ENCODE measurements at places on chromosomes 3 and 15. TPM values are rescaled to one million over a fixed set of nuclear protein-coding genes. Genes with fewer than 3 reads are reported as not detected.

DNA sequence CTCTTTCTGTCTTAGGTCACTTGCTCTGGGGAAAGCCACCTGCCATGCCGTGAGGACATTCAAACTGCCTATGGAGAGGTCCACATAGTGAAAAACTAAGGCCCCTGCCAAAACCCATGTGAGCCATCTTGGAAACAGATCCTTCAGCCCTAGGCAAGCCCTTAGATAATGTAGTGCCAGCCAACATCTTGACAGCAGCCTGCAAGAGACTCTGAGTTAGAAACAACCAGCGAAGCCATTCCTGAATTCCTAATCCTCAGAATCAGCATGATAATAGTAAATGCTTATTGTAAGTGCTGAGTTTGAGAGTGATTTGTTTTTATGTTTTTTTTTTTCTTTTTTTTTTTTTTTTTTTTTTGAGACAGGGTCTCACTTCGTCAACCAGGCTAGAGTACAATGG is 40.6 kb downstream of the LEO1 start:
- no peak for DNase-seq

GRCh38 chr15:62360332-62361097 is 195.4 kb upstream of the C2CD4B start:
- no peak for DNase-seq

- DNase-seq: no peak
These were observed 9.4 kb upstream of the COPG1 start for GRCh38 chr3:129239991-129240390.

DNA sequence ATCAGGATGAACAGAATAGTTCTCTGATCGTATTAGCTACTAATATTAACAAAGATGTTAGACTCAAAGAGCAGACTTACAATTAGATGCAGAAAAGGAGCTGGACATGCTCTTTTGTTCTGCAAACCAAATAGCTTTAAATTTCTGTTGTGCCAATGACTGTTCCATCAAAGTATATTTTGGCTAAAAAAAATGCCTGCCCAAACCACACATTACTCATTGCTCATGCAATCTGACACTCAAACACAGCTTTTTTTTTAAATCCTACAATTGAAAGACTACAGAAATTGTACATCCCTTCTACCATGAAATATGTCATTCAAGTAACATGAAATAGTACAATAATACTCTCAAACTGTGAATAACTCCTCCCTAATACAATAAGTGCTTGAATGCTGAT is 48.6 kb downstream of the SHOX2 start:
- DNase-seq: no peak

GRCh38 chr15:95377258-95377852 is 953.1 kb upstream of the NR2F2 start:
- DNase-seq: no peak

PAQR5 gene
- polyA plus RNA-seq: not detected

DNA sequence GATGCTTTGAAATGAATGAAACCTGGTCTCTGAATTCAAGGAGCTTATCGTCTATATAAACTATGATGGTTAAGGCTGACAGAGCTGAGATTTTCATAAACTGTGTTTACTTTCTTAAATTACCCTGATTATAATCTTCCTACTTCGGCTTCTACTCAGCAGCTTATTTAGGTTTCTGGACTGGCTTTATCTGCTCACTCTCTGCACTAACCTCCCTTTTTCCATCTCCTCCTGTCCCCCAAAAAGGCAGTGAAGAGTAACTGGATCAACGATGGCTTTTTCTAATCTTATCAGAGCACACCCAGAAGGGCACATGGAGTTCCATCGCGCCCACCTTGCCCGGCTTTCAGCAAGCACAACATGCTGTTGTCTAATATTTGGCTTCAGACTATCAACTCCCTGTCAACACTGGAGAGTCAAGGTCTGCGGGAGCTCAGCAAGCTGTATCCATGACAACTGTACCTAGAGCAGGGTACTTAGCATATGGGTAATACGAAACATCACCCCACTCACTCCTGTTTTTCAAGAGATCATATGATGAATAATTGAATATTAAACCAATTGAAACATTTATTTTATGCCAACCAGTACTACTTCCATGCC is 417.3 kb downstream of the GABRB3 start:
- DNase-seq: no peak

VWA5B2 gene
- polyA plus RNA-seq: not detected

DNA sequence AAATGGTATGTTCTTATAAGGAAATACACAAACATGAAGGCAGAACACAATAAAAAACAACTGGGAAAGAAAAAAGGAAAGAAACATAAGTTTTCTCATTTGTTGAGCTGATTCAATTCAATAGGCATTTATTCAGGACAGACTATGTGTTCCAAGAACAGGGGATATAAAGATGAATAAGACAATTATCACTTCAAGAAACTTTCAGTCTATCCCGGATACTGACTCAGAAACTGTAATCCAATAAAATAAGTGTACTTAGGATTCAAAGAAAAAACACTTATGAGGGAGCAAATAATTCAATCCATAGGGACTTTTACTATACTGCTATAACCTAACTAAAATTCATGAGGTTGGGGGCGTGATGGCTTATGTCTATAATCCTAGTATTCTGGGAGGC is 3.5 kb upstream of the POPDC2 start:
- DNase-seq: no peak

COLQ gene
- 1.2 TPM for polyA plus RNA-seq

DNA sequence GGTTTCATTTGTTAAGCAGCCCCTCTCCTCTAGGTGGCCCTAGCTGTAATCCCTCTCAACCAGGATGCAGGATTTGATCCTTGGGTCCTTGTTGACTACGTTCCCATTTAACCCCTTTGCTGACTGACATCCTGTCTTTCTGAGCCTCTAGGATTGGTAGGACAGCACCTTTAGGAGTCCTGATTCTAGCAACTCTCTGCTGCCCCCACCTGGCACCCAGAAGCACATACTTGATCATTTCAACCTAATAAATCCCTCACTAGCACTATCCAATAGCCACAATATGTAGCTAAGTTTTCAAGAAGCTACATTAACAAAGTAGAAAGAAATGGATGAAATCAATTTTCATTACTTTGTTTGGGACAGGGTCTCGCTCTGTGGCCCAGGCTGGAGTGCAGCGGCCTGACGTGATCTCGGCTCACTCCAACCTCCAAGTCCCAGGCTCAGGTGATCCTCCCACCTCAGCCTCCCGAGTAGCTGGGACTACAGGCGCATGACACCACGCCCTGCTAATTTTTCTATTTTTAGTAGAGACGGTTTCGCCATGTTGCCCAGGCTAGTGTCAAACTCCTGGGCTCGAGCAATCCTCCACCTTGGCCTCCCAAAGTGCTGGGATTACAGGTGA is 28.3 kb downstream of the RSL24D1 start:
- DNase-seq: peak; percentile 18

DNA sequence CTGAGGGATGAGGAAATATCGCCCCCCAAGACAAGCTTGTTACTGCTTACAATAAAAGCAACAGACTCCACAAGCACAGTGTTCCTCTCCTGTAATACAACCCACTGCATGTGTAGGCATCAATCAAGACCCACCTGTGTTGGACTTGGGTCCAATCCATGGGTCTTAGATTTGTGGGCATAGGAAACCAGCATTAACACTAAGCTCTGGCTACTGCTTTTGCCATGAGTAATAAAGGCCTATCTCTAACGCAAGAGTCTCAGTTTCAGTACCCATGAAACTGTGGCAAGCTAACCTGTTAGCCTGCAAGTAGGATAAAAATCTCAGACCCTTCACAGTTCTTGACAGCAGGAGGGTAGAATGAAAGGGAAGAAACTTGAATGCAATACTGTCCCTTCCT is 5.2 kb upstream of the EIF1B start:
- DNase-seq: no peak

GRCh38 chr3:182644790-182645433 is 148.4 kb upstream of the ATP11B start:
- DNase-seq: no peak

DNA sequence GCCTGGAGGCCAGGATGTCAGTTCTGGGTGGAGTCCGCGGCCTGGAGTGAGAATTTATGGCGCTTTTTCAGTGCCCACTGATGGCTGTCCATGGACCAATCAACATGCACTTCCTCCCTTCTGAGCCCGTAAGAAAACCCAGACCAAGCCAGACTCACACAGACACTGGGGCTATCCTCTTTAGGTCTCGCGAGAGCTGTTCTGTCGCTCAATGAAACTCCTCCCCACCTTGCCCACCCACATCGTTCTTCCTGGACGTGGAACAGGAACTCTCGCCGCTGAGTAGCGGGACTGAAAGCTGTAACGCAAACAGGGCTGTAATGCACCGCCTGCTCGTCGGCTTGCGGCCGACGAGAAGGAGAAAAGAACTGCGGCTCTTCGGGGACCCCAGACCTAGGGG is 833.0 kb upstream of the CADM2 start:
- DNase-seq: no peak

GRCh38 chr3:47283193-47283537 is 421 bp downstream of the KLHL18 start:
- no peak for DNase-seq

GRCh38 chr3:177468331-177468730 is 271.0 kb upstream of the TBL1XR1 start:
- DNase-seq: no peak

DNA sequence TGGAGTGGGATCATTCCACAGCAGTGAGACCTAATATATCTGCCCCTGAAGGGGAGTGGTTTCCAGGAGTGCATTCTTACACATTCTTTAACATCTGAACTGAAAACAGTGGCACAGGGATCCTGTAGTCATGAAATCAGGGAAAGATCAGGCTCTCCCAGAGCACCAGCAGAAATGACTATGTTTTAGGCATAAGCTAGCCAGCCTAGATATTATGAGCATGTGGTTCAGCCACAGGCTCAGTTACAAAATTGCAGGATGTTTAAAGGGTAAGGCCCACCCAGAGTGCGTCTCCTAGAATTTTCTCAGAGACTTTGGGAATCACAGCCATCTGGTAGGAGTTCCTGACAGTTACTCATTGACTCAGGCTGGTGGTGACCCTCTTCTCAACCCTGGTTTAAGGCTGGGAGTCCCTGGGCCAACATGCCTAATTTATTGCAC is 20.9 kb downstream of the FSTL1 start:
- no peak for DNase-seq

DPPA2 gene
- not detected for polyA plus RNA-seq

DNA sequence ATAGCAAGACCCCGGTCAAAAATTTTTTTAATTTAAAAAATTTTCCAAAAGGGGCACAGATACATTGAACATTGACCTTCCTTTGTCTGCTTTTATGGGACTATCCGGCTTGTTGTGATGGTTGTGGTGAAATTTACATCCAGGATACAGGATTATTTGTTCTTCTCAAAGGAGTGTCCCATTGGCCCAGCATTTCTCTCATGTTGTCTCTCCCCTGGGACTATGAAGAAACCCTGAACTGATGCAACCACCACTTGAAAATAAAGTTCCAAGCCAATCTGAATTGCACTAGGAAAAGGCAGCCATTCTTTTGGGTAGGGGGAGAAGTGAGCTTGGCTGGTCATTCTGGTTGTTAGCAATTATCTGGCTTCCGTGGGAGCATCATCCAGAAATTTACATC is 58.4 kb downstream of the PPARG start:
- no peak for DNase-seq

ITIH4 gene
- 29.8 TPM for polyA plus RNA-seq

- DNase-seq: no peak
These were observed 773.4 kb downstream of the ROBO1 start for GRCh38 chr3:78994174-78995027.

DNA sequence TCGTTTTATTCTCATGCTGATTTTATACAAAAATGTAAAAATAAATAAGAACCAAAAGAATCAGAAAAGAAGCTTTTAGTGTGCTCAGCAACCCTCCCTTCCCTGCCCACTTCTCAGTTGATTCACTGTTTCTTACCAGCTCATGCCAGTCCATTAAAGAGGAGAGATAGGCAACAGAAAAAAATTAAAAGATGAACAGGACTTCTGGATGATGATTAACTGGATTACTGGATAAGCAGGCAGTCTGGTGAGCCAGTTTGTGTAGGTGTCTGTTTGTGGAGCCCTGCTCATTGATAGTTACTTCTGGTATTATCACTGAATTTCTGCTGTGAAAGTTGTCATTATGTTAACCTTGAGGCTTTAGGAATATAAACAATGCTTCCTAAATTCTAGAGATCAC is 15.1 kb upstream of the GPR171 start:
- DNase-seq: no peak

GRCh38 chr3:124032311-124032880 is 40.5 kb upstream of the ROPN1 start:
- DNase-seq: no peak

DNA sequence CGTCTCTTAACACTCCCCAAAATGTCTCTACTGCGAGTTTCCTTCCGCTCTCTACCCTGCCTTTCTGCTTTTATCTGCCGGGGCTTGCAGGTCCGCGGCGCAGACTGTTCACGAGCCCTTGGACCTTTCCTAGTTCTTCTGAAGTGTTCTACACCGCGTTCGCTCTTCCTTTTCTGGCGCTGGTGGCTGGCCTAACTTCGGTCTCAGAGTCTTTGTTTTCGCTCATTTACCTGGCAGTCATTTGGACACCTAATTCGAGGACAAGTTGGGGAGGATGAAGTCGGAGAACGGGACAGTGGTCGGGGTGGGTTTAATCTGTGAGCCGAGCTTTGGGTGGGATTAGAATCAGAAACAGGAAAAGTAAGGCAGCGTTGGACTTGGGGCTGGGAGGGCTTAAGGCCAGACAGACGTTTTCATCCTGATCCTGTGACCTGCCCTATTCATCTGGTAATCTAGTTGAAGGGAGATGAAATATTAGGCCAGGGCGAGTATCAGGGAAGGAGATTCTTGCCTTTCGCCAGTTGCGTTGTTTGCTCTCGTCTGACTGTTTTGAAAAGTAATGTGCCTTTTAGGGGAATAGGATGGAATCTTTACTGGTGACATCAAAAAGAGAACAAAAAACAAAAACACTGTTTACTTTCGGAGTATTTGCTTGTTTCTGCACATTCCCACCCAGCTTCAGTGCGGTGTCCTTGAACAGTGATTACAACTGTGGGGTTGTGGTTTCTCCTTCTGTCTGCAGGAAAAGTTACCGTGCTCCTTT is 1.8 kb downstream of the DIPK2A start:
- DNase-seq: peak; percentile 73

- no peak for DNase-seq
These were observed 5.4 kb downstream of the MGLL start for GRCh38 chr3:127816783-127817405.

DNA sequence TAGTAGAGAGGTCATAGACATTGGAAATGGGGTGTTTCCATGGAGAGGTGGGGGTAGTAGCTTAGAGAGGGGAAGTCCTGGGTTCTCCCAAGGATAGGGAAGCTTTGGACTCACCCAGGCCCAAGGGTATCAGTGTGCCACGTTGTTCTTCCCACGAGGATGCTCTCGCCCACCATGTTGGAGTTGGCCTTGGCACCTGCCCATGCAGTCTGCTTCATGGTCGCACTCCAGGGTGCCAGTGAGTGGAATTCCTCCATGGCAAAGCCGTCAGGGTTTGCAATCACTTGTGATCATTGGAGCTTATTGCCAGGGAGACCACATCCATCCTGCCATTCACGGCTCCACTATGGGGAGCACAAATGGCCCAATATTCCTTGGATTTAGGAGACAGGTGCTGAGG is 60.6 kb downstream of the GRIP2 start:
- DNase-seq: no peak

GRCh38 chr15:78750566-78750965 is 60.7 kb downstream of the ADAMTS7 start:
- DNase-seq: no peak

CACNA1D gene
- polyA plus RNA-seq: 0.29 TPM

GRCh38 chr3:135229018-135229495 is 434.0 kb downstream of the EPHB1 start:
- DNase-seq: peak; percentile 12

Measured in CD14-positive monocyte (primary cell).